Sciatic nerve (tissue), 2 donors: ENCODE measurements at places on chromosomes 4 and X. TPM values are rescaled to one million over a fixed set of nuclear protein-coding genes. Genes with fewer than 3 reads are reported as not detected.
A peak's percentile ranks its signal among the peaks of the same experiment; 100 is the strongest.

VGLL1 gene
- total RNA-seq: not detected

- no peak for DNase-seq
Measured at GRCh38 chr4:159856451-159856850, 753.6 kb downstream of the RAPGEF2 start.

DNA sequence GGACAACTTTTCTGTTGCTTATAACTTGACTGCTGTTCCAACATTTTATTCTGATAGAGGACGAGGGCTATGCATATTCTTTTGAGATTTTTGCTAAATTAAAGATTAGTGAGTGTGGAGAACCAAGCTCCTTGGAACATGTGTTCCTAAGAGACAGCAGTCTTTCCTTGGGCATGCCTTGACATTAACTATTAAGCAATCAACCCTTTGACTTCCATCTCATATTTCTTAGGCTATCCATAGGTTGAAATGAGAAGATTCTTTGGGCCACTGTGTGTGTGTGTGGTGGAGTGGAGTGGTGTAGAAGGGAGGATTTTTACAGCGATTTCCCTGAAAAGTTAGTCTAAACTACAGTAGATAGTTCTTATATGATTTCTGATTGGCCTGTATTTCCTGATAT lies 127.4 kb upstream of the POF1B start:
- DNase-seq: no peak

GRCh38 chr4:137531986-137532868 lies at the start of gene PCDH18:
Gene PCDH18, minus strand, starts transcription at chr4:137532494. Its CDS starts 406 bp downstream, at chr4:137532088.
- peak; percentile 93 for DNase-seq

CSAG2 gene
- not detected for total RNA-seq

DNA sequence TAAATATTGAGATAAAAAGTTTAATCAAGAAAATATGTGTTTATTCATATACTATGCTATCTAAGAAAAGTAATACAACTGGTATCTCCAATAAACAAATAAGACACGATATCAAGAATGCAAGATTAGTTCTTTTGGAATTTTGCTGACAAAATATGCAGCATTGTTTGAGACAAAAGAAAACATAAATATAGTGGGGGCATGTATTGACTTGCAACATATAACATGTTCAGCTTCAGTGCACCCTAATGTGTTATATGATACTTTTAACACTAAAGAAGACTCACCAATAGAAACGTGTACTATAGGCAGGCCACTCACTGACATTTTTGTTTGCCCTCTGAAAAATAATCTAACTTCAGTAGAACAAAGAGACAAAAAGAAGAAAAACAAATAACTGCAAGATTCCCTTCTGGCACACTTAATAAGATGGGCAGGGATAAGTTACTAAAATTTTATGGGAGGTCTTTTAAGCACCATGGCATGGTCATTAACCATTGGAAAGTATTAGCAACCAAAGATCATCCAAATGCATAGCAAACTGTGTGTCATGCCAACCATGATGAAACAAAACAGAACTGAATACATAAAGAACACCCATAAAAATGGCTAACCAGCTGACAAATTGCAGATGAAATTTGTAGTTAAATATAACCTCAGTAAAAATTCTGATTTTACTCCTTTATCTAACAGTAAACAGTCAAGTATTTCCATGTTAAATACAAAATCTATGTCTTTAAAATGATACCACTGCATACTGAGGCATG lies 447.9 kb upstream of the FAM241A start:
- no peak for DNase-seq

DNA sequence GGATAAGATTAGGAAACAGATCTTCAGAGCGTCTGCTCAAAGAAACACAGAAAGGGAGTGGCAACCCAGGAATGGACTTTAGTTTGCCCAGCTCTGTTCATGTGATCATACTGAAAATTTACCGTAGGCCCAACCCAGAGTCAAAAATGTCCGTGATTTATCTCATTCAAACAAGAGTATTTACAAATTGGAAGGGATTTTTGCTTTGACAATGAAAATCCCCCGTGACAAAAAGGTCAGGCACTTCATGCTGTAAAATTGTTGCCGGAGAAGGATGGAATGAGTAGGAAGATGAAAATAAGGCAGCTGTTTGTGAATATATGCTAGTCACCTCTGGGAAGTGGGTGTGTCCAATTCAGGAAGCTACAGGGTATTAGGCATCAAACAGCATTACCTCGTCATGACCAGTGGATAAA lies 1.2 kb downstream of the SULT1B1 start:
- no peak for DNase-seq

GRCh38 chr4:22932326-22932725 lies 239.6 kb downstream of the GBA3 start:
- DNase-seq: no peak

GRCh38 chr4:134215620-134216344 lies 14.2 kb upstream of the PABPC4L start:
- no peak for DNase-seq

TCEAL5 gene
- total RNA-seq: 1.0 TPM

AFF2 gene
- total RNA-seq: 7.6 TPM

DNA sequence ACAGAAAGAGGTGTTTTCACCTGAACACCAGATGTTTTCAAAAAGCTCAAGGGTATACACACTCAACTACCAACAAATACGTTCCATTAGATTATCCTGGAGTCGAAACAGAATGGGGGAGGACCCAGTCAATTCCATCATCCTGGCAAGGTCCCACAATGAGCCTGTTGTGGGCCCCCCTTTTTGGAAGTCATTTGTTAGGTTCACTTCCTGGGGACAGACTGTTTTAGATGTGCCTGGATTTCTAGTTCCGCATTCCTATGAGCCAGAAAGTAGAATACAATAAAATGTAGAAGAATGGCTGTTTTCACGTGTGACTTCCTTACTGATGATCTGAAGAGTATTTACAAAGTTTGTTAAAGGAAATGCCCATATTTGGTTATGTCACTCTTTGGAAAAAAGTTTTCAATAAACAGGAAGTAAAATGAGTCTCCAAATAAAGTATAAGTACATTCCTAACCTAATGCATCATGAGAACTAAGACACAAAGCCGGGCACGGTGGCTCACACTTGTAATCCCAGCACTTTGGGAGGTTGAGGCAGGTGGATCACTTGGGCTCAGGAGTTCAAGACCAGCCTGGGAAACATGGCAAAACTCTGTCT lies 192.5 kb downstream of the MAML3 start:
- DNase-seq: no peak

- DNase-seq: no peak
Measured at GRCh38 chr4:47221721-47222120, 190.4 kb downstream of the GABRB1 start.

- DNase-seq: peak; percentile 64
Measured at GRCh38 chr4:140252141-140252741, 98.3 kb upstream of the MAML3 start.

GRCh38 chrX:110795645-110796406 lies at the start of gene CHRDL1:
Gene CHRDL1, minus strand, starts transcription at chrX:110795817. Its CDS starts 3,636 bp downstream, at chrX:110792181.
- peak; percentile 78 for DNase-seq

GRCh38 chrX:112367065-112367464 lies 284.5 kb upstream of the TRPC5 start:
- DNase-seq: no peak

DNA sequence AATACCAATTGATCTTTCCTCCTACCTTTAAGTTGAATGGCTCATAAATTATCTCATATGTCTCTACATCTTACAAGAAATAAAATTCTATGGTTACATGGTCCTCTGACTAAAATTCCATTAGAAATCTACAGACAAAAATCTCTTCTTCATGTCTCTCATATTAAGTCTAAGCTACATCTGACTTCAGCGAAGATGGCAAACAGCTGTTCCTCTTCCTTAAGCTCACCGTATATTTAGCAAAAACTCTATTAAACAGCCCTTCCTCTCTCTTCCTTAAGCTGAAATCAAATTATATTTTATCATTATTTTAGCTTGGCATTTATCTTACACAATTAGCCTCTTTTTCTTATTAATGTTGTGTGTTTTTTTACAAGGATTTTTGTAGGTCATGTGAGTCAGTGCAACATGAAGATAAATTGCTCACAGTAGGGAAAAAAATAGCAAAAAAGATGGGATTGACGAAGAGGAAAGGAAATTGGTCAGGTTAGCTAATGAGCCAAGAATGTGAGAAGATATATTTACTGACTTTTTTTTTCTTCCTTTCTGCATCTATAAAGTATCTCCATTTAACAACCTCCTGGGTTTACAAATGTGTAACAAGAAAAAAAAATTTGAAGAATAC lies 2412.8 kb downstream of the ARAP2 start:
- DNase-seq: no peak

DNA sequence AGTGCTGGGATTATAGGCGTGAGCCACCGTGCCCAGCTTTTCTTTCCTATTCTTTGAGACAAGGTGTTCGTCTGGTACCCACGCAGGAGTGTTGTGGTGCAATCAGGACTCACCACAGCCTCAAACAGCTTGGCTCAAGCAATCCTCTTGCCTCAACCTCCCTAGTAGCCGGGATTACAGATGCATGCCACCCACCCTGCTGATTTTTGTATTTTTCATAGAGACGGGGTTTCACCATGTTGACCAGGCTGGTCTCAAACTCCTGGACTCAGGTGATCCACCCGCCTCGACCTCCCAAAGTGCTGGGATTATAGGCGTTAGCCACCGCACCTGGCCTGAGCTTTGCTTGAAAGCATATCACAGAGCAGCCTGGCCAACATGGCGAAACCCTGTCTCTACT lies 1.5 kb upstream of the CRLF2 start:
- DNase-seq: peak; percentile 37

DNA sequence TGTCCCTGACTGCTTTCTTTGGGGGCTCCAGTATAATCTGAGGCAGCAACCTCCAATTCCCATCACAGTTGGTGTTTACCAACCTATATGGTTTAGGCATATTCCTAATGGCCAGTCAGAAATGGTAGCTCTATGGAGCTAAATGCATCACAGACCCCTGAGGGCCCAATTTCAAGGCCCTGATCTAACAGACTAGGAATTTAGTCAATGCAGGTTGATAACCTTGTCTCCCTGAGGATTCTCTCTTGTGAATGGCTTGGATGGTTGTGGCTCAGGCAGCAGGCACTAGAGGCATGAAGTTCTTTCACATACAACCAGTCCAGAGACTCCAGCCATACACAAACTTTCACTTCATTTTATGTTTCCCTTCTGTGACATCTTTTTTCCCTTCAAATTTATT lies 59.4 kb downstream of the TMPRSS11F start:
- DNase-seq: no peak

DNA sequence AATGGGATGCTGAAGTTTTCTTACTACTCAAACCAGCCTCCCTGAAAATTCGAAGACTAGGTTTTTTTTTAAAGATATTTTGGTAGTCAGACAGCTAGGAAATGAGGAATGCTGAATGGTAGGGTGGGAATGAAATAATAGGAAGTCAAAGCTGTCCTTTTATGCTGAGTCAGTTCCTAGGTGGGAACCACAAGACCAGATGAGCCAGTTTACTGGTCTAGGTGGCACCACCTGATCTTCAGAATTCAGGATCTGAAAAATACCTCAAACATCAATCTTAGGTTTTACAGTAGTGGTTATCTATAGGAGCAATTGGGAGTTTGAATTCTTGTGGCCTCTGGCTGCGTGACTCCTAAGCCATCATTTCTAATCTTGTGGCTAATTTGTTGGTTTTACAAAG lies 183.1 kb upstream of the GALNT7 start:
- DNase-seq: no peak

DNA sequence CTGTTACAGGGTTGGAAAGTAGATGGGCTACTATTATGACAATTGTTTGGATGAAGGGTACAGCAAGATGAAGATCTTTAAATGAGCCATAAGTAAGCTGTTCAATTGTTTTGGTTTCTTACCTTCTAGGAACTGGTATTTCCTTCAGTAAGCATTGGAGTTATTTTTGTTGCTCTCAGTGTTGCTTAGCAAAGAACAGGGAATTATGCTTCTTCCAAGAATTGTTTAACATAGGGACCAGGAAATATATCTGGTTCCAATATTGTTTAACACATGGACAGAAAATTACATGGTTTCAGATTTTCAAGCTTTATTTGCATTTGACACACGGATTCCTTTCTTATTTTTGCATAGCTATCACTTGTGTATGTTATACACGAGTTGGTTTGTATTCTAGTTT lies 1999.0 kb downstream of the ARAP2 start:
- no peak for DNase-seq

DNA sequence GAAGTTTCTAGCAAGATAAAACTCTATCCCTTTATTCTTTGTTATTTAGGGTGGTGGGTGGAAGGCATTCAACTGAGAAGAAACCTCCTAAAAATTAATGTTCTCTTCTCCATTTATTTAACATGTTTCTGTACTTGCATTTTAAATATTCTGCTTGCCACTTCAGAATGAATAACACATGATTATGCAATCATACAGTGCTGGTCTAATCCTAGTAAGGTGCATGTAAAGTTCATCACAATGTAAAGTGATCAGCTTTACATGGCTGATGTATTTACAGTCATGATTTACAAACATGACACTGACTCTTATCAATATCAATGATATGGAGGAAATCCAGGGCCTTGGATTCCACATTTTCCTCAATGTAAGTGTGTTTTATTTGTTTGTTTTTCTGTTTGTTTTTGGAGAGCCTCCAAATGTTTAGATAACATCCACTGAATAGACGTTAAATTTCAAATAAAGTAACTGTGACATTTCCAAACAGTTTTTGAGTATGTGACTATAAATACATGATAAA lies 342.1 kb upstream of the CTSO start:
- no peak for DNase-seq

DNA sequence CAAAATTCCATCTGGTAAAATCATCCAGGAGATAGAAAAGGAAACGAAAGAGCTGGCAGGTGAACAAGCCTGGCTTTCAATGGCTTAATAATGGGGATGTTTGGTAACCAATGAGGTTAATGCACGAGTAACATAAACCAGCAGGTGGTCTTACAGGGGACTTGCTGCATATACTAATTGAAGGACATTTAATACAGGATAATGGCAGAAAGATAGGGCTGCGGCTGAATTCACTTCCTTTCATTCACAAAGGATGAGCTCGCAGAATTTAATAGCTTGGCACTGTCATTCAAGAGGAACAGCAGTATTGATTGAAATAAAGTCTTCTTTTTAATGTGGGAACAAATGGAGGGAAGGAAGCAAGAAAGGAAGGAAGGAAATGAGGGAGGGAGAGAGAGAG lies 156.3 kb upstream of the RAI2 start:
- DNase-seq: no peak

GRCh38 chr4:116636917-116637316 lies 448.5 kb downstream of the TRAM1L1 start:
- DNase-seq: no peak

- DNase-seq: no peak
Measured at GRCh38 chr4:109649872-109650271, 53.4 kb downstream of the CASP6 start.

DNA sequence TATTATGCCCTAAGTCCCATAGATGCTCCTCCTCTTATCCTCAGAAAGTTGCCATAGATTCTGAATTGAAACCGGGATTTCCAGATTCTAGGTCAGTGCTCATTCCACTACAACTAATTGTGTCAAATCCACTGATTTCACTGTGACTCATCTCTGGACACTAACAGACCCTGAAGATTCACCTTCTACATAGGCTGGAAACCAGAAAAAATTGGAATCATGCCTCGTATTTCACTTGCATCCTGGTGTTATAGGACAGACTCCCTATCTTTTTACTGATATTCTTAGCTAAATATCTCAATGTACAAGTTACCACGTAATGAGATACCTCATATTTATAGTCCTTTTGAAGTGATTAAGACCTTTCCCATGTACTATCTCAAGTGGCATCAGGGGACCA lies 36.7 kb downstream of the CLNK start:
- DNase-seq: no peak

EIF4E gene
- 54.5 TPM for total RNA-seq

PALLD gene
- 104 TPM for total RNA-seq

GRCh38 chrX:2547736-2548135 lies 47.0 kb upstream of the DHRSX start:
- DNase-seq: no peak

GRCh38 chr4:3412257-3413020 lies 29.3 kb upstream of the HGFAC start:
- DNase-seq: peak; percentile 51
